A172 (cell line): ENCODE measurements at places on chromosomes 4 and X.
A peak's percentile ranks its signal among the peaks of the same experiment; 100 is the strongest.

- DNase-seq, result no peak
Observed at GRCh38 chr4:15482842-15483241, 13.2 kb downstream of the CC2D2A start.

DNA sequence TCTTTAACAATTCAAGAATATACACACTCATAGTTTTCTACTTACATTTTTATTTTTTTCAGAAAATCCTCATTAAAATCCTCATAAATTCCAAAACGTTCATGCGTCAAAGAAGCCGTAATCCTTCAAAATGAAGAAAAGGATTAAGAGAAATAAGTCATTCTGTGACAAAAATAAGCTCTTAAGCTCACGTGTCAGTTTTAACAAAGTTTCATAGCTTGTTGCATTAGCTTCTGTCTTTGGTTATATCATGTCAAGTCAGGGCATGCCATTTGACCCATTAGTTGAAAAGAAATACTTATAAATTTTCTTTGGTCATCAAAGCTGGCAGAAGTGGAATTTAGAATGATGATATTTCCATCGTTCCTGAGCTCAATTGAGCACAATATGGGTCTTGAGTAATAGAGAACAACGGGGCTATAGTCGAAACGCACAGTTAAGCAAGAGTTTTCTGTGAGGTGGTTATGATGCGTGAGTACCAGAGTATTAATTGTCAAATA, 185.2 kb upstream of the CTSO start:
- DNase-seq, result no peak

DNA sequence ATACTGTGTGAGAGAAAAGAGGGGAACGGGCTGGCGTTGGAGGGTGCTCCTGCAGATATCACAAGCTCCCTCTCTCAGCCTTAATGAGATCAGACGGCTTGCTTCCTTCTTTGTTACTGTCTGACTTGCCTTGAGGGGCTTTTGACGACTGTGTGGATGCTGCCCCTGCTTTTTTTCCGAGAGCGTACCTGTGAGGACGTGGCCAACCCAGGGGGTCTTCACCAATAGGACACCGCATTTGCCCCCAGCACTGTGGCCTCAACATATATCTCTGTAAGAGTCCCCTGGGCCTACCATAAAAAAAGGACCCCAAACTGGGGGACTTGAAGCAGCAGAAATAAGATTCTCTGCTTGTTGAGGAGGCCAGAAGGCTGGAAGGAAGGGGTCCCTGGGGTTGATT, 143.9 kb downstream of the SHOX start:
- no peak for DNase-seq

DNA sequence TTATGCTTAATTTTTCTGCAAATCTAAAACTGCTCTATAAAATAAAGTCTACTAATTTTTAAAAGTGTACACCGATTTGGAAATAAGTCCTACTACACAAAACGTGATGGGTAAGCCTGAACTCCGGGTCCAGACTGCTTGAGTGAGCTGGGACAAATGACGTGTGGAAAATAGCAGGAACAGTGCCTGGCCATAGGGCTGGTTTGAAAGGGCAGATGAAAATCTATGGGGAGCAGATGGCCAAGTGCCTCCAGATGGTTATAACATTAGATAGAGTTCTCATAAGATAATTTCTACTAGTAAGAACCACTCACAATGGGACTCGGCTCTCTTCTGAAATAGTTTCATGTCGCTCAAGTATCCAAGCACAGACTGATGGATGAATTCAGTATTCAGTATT, 52.5 kb downstream of the F11 start:
- DNase-seq, result no peak

DNA sequence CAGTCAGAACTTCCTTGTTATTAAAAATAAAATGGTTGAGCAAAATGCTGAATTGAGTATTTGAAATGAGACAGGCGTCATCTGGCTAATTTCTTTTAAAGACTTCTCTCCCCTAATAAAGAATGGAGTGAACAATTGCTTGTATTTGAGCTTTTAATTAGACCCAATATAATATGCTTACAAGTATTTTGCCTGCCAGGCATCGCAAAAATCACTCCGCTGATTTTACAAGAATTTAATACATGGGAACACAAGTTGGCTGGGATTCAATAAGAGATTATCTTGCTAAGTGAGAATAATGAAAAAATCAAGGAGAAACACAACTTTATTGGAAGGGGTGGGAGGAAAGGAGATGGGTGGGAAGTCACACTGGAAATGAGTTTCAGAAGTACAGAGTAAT, 52.3 kb downstream of the KLF3 start:
- no peak for DNase-seq

DNA sequence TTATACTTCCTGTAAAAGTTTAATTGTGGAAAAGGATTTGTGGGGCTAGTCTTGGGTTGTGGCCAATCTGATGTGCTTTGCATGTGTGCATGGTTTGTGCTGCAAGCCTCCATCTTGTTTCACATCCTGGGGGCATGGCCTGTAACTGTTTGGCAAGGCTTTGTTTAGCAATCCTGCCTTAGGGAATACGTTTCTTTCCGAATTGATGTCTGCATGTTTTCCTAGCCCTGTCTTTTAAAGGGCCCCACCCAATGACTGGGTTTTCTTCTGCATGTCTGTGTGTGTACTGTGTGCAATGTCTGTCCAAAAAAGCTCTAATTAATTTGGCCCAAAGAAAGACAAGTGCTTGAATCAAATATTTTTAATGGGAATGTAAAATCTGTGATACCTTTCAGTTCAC, 74.6 kb upstream of the MID1IP1 start:
- no peak for DNase-seq

- DNase-seq, result peak; percentile 42
Observed at GRCh38 chr4:118772081-118772766, 63.7 kb downstream of the SEC24D start.

DNA sequence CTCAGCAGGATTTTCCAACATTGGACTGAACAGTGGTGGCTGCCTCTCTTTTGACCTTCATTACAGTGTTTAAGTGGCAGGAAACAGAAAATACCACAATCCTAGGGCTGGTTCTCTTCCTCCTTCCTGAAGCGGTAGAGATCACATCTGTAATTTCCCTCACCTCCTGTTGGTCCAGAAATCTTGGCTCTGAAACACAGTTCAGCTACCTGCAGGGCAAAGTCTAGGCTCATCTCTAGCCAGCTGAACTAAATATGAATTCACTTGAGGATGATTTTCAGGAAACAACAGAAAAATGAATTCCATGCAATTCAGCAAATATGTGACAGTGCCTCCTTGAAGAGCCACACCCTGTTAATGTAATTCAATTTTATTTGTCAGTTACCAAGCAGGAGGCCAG, 531.9 kb downstream of the INPP4B start:
- no peak for DNase-seq

- DNase-seq, result no peak
Observed at GRCh38 chr4:145153181-145153903, 27.0 kb downstream of the OTUD4 start.

DNA sequence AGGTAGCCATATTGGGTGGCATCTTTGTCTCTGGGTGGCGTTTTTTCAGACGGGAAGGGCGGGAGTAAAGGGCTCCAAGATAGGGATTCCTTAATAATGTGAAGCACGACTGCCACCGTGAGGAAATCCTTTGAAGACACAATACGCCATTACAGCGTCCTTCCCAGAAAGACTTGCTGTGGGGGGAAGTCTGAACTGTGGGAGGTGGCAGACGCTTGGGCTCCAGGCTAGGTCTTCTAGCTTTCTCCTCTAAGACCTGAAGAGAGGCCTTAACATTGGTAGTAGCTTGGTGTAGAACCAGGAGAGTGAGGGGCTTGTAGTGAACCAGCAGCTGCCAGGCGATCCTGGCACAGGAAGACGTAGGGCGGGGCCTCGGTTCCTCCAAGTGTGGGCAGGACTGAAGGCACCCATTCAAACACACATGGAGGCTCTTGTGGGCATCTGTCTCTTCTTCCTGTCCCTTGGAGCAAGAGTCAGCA, 197.3 kb downstream of the OR13H1 start:
- DNase-seq, result no peak

DNA sequence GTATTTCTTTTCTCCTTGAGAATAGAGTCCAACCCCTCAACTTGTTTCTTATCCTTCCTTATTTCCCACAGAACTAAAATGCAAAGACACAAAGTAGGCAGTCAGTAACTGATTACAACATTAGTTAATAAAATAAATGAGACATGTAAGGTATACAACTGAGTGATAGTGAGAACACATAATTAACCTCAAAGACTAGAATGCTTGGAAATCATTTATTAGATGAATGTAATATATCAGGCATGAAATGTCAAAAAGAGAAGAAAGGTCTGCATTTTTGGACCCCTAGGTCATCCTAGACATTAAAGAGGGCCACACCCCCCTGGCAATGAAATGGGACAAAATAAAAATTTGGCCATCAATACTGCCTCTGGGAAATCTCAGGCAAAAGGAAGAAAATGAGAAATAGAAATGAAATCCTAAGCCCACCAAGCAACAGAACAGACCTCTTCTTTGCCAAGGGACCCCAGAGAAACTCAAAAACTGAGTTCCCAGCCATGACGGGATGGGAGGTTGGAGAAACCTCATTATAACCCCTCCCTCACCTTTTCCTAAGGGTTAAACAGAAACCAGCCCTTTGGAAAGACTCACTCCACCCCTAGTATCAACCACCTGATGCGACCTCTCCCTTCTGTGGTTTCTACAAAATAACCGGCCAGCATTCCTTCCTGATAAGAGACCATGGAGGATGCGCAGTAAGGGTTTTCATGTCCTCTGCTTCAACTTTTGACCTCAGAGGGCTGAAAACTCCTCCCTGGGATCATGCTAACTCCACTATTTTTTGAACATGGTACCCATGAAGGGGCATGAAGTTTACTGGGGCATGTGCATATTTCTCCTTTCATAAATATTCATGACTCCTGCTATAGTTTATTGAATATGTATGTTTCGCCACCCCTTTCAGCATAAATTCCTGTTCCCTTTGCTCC, 90.0 kb upstream of the EXOC1L start:
- peak; percentile 81 for DNase-seq

DNA sequence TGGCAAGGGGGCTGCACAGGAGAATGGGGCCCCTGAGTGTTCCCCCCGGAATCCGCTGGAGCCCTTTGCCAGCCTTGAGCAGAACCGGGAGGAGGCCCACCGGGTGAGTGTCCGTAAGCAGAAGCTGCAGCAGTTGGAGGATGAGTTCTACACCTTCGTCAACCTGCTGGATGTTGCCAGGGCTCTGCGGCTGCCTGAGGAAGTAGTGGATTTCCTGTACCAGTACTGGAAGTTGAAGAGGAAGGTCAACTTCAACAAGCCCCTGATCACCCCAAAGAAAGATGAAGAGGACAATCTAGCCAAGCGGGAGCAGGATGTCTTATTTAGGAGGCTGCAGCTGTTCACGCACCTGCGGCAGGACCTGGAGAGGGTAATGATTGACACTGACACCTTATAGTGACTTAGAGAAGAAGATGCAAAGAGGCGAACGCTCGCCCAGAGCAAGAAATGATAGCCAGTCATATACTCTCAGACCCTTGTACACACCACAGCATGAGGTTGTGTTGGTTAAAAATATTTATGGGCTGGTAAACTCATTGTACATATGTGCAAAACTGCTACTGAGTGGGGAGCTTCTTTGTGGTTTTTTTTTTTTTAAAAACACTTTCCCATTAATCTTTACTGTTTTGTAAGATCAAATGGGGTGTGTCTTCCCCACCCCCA, 52.5 kb downstream of the JADE1 start:
- no peak for DNase-seq

- DNase-seq, result no peak
Observed at GRCh38 chr4:40838742-40839141, 89.0 kb downstream of the NSUN7 start.

DNA sequence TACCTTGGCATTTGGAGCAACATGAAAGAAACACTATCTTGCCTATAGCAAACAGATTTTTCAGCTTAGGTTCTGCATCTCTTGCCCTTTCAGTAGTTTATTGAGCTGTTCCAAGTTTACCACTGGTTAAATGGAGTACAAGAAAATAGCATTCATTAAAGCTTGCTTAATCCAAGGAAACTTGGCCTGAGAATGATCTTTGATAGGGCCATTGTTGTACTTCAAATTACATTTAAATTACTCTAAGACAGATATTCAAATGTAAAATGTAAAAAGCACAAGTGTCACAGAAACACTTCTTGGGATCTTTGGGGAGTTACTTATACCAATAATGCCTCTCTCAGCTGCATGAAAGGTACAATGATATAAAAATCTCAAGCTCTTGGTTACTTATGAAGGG, 609.0 kb upstream of the HTR2C start:
- DNase-seq, result no peak

GRCh38 chrX:17488036-17488435, 113.0 kb downstream of the NHS start:
- DNase-seq, result no peak

- no peak for DNase-seq
Observed at GRCh38 chr4:140423106-140423505, 4.3 kb downstream of the CLGN start.

DNA sequence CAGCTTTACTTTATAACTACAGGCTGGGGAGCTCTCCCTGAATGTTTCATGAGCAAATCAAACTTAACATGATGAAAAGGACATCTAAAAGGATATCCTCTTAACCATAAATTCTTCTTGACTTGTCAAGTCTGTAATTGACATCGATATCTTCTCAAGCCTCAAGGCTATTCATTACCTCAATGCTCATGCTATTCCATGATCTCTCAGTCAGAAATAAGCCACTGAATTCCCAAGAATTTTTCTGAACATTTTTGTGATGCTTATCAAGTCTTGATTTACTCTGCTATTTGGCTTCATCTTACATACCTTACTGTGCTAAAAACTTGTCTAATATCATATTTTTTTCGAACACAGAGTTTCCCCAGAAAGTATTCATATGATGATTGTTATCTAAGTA, 433.4 kb downstream of the PDGFC start:
- no peak for DNase-seq

- DNase-seq, result no peak
Observed at GRCh38 chrX:15098505-15098904, 171.4 kb downstream of the ASB9 start.

GRCh38 chr4:13527981-13528820, 16.1 kb downstream of the NKX3-2 start:
- no peak for DNase-seq

DNA sequence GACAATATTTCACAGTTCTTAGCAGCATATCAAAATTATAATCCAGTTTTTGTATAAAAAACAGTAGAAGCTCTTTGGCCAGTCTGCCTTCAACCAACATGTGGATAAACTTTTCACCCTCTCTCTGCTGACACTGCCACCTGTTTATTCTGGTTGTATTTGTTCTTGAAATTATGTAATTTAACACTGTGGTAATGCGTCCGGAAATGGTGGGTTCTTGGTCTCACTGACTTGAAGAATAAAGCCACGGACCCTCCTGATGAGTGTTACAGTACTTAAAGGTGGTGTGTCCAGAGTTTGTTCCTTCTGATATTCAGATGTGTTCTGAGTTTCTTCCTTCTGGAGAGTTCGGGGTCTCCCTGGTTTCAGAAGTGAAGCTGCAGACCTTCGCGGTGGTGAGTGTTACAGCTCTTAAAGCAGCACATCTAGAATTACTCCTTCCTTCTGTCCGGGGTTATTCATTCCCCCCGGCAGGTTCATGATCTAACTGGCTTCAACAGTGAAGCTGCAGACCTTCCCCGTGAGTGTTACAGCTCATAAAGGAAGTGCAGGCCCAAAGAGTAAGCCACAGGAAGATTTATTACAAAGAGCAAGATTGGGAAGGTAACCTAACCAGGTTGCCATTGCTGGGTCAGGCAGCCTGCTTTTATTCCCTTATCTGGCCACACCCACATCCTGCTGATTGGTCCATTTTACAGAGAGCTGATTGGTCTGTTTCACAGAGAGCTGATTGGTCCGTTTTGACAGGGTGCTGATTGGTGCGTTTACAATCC, 15.7 kb downstream of the FAM184B start:
- no peak for DNase-seq
